ENCODE measurements at places on chromosomes 2 and 18. TPM values are rescaled to one million over a fixed set of nuclear protein-coding genes. Genes with fewer than 3 reads are reported as not detected.

- H3K4me1 ChIP-seq, result no peaks in the 10 kb centered on the region
- peaks cover 26% of the 10 kb centered on the region for H3K36me3 ChIP-seq
- no peak overlapping the region for H3K27ac ChIP-seq
- DNase-seq, result no peak
- H3K27me3 ChIP-seq, result no peaks in the 10 kb centered on the region
Measured at GRCh38 chr2:15630121-15630977, 38.7 kb downstream of the DDX1 start.

- DNase-seq, result no peak
- no peak overlapping the region for H3K27ac ChIP-seq
- H3K4me1 ChIP-seq, result peaks cover 9% of the 10 kb centered on the region
Measured at GRCh38 chr2:9887513-9887912, 44.2 kb downstream of the TAF1B start.

DNA sequence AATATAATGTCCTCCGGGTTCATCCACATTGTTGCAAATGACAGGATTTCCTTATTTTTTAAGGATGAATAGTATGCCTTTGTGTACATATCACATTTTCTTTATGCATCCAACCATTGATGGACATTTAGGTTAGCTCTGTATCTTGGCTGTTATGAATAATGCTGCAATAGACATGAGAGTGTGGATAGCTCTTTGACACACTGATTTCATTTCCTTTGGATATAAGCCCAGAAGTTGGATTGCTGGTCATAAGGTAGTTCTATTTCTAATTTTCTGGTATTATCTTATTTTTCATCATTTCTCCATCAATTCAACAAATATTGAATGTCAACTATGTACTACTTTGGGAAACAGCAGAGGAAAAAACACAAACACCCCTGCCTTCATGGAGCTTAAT is 423.3 kb downstream of the MTX2 start:
- no peaks in the 10 kb centered on the region for H3K27me3 ChIP-seq
- H3K27ac ChIP-seq, result no peak overlapping the region
- no peaks in the 10 kb centered on the region for H3K4me1 ChIP-seq
- DNase-seq, result no peak

ECEL1 gene
- not detected for polyA plus RNA-seq

DLGAP1 gene
- polyA plus RNA-seq, result 0.09 TPM
